NCI-H1048 (cell line): ENCODE measurements at places on chromosomes 3 and 15.

DNA sequence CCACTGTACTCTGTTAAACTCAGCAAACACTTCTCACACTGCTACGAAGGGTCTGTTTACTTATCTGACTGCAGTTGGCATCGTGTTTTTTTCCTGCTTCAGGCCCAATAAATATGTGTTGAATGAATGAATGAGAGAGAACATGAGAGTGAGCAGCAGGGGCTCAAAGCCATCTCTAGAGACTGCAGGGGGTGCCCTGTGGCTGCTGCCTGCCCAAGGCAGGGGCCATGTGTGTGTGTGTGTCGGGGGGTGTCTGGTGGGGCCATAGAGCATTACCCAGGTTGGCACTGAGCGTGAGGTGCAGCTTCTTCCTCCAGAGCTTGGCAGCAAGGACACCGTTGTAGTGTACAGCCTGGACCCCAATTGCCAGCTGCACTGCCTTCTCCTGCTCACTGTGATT lies 14.8 kb downstream of the EPB42 start:
- DNase-seq = no peak

- DNase-seq = no peak
Observed at GRCh38 chr3:20861454-20861853, 675.4 kb upstream of the SGO1 start.

DNA sequence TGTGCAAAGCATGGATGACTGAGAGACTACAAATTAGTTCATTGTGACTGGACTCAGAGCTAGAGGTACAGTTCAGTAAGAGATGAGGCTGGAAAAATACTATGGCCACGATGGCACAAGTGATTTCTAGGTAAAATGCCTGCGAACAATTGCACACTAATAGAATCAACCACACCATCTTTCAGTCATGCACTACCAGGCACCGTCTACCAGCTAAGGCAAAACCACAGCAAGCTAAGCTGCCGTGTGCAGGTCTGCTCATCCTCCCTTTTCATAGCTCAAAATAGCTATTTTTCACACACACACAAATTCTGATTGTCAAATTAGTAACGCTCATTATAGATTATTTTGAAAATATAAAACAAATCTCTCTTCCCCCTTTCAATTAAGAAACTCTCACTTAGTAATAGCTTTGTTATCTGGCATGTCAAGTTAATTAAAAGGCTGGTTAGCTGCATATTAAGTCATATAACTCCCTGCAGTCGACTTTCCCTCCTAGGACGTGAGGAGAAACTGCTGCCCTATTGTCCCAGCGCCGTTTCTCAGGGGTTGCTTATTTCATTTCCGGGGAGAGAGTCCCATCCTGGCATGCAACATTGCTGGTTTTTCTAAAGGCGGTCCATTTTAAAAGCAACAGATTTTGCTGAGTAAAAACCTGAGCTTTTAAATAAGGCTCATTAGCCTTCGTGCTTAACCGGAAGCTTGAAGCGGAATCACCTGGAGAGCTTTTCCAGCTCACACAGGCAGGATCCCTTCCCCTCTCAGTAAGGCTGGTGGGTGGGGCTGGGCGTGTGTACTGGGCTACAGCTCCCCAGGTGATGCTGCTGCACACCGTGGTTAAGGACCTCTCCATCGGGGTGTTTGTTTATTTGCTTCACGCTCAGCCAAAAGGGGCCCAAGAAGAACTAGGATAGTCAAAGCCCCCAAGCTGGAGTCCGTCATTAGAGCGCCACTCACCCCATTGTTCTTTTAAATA lies 16.9 kb upstream of the MEX3B start:
- no peak for DNase-seq

- no peak for DNase-seq
Observed at GRCh38 chr3:14143271-14144225, 18.7 kb downstream of the TMEM43 start.

- DNase-seq = no peak
Observed at GRCh38 chr15:49438962-49439631, 16.1 kb downstream of the FGF7 start.

- no peak for DNase-seq
Observed at GRCh38 chr3:150370122-150370602, 37.9 kb upstream of the TSC22D2 start.

- DNase-seq = no peak
Observed at GRCh38 chr3:177251755-177252154, 54.5 kb upstream of the TBL1XR1 start.

- no peak for DNase-seq
Observed at GRCh38 chr3:130779031-130779430, 32.4 kb upstream of the PIK3R4 start.

GRCh38 chr3:129581623-129582022 lies 24.9 kb downstream of the PLXND1 start:
- no peak for DNase-seq

DNA sequence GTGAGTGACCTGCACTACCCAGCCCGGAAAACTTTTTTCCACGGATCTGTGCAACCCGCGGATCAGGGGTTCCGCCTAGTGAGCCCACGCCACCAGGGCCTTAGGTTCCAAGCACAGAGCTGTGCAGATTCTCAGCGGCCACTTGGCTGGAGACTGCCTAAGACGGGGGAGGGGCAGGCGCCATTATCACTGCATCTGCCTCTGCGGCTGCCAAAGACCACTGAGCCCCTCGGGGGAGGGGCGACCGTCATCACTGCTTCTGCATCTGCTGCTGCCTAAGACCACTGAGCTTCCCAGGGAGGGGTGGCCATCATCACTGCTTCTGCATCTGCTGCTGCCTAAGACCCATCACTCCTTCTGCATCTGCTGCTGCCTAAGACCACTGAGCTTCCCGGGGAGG lies 460.2 kb downstream of the OCA2 start:
- no peak for DNase-seq

- DNase-seq = no peak
Observed at GRCh38 chr3:160613661-160614060, 48.3 kb upstream of the KPNA4 start.

GRCh38 chr15:42080919-42081830 lies 13.2 kb downstream of the PLA2G4D start:
- DNase-seq = no peak

- DNase-seq = no peak
Observed at GRCh38 chr3:33860373-33861050, 62.1 kb downstream of the PDCD6IP start.

DNA sequence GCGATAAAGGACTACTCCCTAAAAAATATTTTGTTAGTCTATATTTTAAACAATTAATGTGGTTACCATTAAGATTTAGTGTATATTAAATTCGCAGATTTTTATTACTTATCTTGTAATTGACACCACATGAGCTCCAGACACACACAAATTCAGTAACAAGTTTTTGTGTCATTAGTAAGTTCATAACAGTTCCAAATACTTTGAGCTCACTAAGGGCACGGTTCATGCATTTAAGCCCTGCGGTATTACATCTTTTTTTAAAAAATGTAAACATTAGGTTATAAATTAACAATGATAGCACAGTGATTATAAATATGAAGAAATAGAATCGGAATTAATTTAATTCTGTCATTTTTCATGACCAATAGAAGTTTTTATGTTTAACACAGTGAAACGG lies 317.3 kb downstream of the ZNF385D start:
- no peak for DNase-seq

DNA sequence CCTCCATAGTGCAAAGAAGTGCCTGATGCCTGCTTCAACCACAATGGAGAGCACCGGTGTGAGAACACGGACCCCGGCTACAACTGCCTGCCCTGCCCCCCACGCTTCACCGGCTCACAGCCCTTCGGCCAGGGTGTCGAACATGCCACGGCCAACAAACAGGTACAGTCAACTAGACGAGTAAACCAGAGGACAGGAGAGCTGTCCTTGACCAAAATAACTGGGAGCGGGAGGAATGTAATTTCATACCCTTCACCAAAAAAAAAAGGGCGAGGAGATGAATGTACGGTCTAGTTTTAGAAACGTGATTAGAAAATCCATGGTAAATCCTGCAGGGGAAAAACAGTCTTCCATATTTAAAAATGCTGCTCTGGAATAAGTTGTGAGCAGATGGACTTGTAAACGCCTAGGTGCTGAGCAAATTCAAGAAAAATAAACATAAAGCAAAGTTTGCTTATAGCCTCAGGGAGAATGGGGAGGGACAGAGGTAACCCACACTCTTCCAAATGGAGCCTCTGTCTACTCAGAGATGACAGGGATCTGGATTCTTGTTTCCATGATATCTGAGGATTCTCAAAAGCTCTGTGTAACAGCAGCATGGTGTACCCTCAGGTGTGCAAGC lies 8.4 kb downstream of the THBS1 start:
- DNase-seq = no peak

- DNase-seq = no peak
Observed at GRCh38 chr3:185423178-185423577, 60.2 kb downstream of the MAP3K13 start.

DNA sequence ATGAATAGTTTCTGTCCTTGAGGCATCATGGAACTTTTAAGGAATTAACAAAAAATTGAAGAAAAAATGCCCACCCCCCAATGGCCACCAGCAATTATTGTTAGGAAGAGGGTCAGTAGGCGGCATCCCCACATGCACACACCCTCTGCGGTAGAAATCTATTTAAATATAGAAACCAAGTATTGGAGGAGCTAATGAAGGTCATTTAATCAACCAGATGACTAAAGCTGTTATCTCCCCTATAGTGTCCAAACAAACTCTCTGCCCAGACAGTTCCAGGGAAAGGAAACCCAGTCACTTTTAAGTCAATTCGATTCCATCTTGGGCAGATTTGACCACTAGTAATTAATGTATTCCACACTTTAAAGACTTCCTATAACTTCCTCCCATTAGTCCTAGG lies 47.1 kb downstream of the DGKG start:
- no peak for DNase-seq

GRCh38 chr3:99523431-99524127 lies 114.8 kb upstream of the COL8A1 start:
- no peak for DNase-seq

- DNase-seq = no peak
Observed at GRCh38 chr3:38644662-38645053, 4.8 kb downstream of the SCN5A start.

- DNase-seq = no peak
Observed at GRCh38 chr3:189534531-189534930, 96.7 kb upstream of the TP63 start.

GRCh38 chr3:197305854-197306253 lies 7.4 kb upstream of the DLG1 start:
- DNase-seq = no peak

GRCh38 chr15:65372787-65373067 lies 5.1 kb downstream of the IGDCC3 start:
- DNase-seq = no peak

DNA sequence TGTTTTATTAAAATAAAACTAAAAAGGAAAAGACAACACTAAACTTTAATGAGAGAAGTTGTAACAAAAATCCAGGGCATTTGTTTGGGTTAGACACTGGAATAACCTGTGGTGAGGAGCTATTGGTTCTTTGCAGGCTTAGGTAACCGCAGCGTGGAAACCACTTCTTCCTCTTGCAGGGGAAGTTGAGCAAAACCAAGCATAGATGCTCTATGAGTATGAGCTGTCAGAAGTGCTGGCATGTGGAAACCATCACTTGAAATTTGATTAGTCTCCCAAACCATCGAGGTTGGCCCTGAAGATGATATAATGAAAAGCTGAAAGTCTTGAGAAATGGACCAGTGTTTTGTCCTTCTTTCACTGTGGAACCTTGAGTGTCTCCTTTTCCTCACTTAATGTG lies 127.1 kb upstream of the RBMS3 start:
- no peak for DNase-seq

DNA sequence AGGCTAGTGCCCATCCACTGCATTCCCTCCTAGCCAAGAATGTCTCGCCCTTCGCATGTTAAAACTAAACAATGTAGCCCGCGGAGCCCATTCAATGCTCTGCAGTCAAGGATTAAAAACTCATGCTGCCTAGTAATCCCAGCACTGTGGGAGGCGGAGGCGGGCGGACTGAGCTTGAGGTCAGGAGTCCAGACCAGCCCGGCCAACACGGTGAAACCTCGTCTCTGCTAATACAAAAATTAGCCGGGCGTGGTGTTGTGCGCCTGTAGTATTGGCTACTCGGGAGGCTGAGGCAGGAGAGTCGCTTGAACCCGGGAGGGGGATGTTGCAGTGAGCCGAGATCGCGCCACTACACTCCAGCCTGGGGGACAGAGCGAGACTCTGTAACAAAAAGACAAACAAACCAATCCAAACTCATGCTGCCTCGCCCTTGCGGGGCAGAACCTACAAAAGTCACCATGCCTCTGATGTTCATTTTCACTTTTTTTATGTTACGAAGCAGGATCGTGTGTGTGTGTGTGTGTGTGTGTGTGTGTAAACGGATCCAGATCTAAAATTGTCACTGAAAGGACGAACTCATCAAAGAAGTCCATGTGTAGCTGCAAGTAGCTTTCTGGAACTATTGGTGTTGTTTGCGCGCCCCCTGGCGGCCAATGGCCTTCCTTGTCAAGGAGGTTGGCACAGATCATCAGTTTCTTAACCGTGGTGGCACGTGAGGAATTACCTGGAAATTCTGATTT lies 54.8 kb upstream of the SPESP1 start:
- peak; percentile 82 for DNase-seq

DNA sequence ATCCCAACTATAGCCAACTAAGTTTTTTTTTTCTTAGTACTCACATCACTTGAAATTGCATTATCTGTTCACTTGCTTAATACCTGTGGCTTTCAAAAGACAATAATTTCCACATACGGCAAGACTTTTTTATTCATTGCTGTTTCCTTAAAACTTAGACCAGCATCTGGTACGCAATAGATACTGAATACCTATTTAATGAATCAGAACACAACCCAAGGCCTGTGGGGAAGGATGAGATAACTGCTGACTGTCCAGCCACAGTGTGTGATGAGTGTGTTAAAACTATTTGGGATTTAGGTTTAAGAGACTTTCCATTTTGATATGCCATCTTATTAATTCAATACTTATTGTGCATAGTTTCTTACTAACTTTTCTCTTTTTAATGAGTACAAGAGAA lies 988.7 kb downstream of the NTRK3 start:
- DNase-seq = no peak

DNA sequence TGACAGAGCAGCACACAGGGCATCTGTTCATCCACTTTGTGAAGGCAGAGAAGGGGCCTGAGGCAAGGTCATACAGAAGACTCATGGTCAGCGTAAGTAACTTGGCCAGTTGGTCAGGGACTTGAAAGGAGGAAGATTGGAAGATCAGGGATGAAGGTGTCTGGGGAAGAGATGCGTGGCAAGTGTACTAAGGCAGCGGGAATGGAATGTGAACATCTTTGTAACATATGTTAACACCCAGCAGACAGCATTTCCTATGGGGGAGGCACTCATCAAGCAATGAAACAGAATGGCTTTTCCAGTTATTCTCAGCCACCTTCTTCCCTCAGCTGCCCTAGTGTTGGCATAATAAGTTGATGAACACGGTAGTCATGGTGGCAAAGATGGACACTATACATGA lies 7.8 kb upstream of the RFC4 start:
- no peak for DNase-seq
